ENCODE measurements at places on chromosomes 4 and X.

DNA sequence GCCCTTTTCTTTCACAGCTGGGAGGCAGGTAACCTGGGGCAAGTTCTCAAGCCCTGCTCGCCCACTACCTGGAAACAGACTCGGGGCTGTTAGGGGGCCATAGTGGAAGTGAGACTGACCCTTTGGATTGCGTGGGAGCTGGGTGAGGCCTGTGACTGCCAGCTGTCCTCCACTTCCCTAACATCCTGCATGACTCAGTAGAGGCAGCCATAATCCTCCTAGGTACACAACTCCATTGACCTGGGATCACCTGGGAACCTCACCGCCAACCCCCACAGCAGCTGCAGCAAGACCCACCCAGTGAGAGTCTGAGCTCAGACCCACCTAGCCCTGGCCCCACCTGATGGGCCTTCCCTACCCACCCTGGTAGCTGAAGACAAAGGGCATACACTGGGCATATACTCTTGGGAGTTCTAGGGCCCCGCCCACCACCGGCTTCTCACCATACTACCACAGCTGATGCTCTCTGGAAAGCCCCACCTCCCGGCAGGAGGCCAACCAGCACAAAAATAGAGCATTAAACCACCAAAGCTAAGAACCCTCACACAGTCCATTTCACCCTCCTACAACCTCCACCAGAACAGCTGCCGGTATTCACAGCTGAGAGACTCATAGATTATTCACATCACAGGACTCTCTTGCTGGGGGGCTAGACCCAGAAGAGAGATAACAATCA, 61.1 kb upstream of the DCTD start:
- no peak for DNase-seq

GRCh38 chr4:17315459-17315858, 196.4 kb downstream of the QDPR start:
- DNase-seq: no peak

DNA sequence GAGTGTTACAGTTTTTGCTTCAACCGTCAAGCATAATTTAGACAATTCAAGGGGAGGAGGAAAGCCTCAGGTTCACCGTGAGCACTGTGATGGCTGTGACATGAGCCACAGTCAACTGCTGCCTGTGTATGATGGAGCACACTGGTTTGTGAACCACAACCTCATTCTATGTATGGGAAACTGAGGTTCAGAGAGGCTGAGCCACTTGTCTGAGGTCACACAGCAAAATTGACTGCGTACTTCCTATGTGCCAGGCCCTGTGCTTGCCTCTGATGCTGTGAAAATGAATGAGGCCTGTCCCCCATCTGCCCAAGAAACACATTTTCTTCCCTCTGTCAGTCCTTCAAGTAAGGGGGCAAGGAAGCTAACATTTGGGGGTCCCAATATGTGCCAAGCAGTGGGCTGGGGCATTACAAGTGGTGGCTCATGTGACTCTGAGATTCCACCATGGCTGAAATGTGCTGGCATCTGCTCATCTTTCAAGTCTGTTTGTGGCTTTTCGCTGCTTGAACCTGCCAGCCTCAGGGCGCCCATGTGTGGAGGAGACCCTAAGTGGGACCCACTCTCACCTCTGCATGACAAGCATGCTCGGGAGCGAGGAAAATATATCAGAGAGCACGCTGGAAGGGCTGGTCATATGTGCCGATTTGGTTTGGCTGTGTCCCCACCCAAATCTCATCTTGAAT, 79.7 kb downstream of the ADRA2C start:
- no peak for DNase-seq

- no peak for DNase-seq
Measured at GRCh38 chr4:85860066-85860740, 385.3 kb downstream of the ARHGAP24 start.

DNA sequence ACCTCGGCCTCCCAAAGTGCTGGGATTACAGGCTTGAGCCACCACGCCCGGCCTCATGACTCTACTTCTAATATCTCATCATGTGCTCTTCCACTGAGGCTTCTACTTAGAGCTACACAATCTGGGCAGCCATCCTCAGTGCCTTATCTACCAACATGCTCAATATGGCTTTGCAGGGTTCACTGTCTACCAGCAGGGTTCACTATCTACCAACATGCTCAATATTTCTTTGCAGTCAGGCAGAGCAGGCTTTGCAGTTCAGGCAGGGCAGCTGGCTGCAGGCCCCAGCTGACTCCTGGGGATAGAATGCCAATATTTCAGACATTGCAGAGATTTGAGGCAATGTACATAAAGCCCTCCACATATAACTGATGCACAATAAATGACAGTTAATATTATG, 47.5 kb downstream of the PKD2 start:
- DNase-seq: peak; percentile 29

GRCh38 chrX:15356444-15356843, 21.1 kb upstream of the PIGA start:
- DNase-seq: no peak

DNA sequence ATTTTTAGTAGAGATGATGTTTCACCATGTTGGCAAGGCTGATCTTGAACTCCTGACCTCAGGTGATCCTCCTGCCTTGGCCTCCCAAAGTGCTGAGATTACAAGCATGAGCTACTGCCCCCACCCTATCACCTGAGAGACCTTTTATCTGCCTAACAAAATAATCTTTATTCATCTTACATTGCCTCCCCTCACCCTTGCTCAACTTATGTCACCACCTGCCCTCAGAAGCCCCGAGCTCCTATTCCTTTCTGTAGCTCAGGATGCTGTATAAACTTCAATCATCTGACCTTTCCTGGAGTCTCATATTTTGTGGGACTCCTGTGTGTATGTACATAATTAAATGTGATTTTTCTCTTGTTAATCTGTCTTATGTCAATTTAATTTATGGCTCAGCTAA, 29.7 kb upstream of the ENPP6 start:
- DNase-seq: no peak

DNA sequence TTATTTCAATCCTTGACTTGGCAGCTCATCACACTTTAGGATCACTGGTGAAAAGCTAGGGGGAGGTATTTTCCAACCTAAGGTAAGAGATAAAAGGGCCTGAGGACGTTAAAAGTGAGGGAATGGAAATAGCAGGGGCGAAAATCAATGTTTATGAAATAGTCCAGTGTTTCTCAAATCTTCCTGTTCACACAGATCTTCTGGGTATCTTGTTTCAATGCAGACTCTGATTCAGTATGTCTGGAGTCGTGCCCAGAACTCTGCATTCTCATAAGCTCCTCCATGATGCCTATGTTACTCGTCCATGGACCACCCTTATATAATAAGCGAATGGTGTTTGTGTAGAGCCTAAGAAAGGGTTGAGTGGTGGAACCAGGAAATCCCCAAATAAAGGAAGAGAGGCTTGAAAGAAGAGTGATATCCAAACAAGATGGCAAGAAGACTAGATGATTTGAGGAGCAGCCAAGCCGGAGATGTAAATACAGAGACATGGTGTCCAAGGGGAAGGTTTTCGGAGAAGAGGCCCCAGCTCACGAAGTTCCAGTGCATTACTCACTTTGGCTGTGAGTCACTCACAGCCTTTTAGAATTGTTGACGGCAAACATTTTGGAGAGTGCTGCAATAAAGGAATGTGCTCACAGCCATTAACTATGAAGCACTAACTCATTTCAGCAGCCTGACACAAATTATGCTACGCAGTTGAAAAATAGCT, 215.6 kb upstream of the PPARGC1A start:
- DNase-seq: no peak

DNA sequence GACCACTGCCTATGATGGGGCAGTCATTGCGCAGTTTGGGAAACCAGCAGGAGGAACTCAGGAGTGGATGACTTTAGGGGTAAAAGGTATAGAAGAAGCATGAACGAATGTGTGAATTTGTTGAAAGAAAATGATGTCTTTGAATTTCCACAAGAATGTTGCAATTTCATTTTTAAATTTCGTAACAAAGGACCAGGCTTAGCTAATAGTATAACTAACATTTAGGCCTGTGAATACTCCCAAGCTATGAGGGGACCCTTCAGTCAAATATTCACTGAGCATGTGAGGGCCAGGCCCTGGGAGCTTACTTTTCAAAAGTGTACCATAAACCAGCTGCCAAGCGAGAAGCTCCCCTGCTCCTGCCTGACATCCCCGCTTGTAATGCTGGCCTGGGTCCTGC, 5.3 kb downstream of the MPC1L start:
- DNase-seq: no peak

GRCh38 chr4:185740471-185740873, 71.5 kb downstream of the SORBS2 start:
- no peak for DNase-seq

GRCh38 chr4:146063143-146063542, 112.4 kb upstream of the LSM6 start:
- no peak for DNase-seq

DNA sequence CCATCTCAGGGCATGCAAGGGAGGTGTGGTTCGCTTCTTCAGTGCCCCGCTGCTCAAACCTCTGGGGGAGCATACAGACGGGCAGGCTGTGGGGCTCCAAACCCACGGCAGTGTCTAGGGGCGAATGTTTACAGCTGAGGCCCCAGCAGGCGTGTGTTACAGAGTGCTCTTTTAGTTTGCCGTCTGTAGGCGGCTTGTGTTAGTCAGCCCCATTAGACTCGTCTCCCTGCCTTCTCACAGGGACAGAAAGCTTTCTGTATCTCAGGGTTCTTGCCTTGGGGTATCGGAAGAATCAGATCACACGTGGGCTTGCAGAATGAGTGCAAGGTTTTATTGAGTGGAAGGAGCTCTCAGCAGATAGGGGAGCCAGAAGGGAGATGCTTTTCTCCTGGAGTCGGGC, 10.6 kb downstream of the RS1 start:
- no peak for DNase-seq

- no peak for DNase-seq
Measured at GRCh38 chrX:54483946-54484345, 12.1 kb downstream of the FGD1 start.

DNA sequence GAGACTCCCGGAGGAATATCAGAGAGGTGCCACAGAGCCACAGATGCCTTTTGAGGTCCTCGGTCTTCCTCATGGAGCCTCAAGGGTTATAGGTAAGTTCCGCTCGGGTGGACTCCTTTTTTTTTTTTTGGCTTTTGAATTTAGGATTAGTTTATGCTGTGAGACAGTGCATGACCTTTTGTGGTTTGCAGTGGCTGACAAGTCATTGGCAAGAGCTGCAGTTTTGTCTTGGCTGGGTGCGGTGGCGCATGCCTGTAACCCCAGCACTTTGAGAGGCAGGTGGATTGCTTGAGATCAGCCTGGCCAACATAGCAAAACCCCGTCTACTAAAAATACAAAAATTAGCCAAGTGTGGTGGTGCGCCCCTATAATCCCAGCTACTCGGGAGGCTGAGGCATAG, 4.5 kb upstream of the GRSF1 start:
- DNase-seq: no peak

DNA sequence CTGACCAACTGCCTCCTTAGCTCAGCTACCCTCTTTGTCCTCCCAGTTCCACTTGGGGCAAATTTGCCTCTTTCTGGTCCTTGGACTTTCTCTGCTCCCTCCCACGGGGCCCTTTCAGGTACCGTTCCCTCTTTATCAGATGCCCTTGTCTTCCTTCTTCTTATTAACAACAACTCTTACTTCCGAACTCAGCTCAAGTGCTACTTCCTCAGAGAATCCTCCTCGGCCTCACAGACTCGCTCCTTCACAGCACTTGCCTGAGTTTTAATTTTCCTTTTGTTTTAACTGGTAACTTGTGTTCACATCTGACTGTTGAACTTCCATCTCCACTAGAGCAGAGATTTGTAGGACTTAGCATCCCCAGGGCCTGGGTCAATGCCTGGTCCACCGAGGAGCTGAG, 85.7 kb downstream of the CLNK start:
- DNase-seq: no peak

- no peak for DNase-seq
Measured at GRCh38 chr4:121784975-121785374, 16.1 kb upstream of the EXOSC9 start.

DNA sequence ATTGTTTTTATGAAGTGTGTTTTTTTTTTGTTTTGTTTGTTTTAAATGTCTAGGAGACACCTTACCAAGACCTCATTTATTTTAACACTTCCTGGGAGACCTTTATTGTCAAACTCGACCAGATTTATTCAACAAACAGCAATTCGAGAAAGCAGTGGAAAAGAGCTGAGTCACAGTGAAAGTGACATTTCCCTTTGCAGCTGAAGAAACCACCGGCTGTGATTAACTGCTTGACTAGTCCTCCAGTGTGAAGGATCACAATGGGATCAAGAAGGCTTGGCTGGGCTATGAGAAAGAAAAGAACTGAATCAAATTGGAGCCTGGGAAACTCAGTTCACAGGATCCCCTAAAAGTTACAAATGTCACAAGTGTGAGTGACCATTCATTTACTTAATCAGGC, 11.9 kb upstream of the ADH7 start:
- no peak for DNase-seq

DNA sequence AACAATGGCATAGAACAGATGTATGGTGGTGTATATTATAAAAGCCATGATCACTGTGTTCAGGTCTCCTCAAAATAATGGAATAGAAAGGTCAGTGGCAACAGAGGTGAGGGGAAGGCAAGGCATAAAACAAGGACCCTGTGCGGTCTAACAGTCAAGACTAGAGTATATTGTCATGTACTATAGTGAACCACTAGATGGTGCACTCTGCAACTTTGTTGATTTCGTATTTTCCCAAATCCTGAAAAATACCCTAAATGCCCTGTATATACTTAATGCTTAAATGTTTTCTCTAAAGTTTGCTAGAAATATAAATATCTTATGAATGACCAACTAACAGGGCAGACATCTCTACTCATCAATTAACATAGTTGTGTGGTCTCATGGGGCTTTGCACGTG, 453.0 kb downstream of the PCDH11X start:
- DNase-seq: peak; percentile 30

DNA sequence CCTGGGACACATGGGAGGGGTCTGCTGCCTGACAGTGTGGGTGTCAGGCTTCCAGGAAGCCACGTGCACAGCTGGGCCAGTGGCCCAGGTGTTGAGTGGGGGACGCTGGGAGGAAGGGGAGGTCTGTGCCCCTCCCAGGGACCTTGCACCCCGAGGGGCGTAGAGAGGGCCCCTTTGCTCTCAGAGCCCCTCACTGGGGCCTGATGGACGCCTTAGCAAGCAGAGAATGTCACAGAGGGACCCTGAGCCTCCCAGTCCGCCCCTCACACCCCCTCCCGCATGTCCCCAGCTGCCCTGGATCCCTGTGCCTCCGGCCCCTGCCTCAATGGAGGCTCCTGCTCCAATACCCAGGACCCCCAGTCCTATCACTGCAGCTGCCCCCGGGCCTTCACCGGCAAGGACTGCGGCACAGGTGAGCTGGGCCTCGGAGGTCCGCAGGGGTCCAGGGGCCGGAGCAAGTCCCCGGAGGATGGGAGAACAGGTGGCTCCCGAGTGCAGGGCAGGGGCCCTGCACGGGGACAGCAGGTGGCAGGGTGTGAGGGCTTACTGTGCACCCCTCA, 2.1 kb downstream of the HGFAC start:
- no peak for DNase-seq

- DNase-seq: peak; percentile 2
Measured at GRCh38 chr4:56330691-56331090, 56.6 kb downstream of the AASDH start.

- DNase-seq: peak; percentile 13
Measured at GRCh38 chr4:87461281-87461700, 38.9 kb downstream of the NUDT9 start.

- no peak for DNase-seq
Measured at GRCh38 chrX:41350150-41350975, 16.4 kb downstream of the DDX3X start.

- no peak for DNase-seq
Measured at GRCh38 chrX:46957297-46957696, 45.1 kb downstream of the JADE3 start.

- peak; percentile 10 for DNase-seq
Measured at GRCh38 chrX:136497556-136498052, at the start of gene HTATSF1. HTATSF1 (plus strand) TSS chrX:136497592; CDS start chrX:136497685, 93 bp downstream.
